ENCODE measurements at places on chromosomes 6 and 20.

DNA sequence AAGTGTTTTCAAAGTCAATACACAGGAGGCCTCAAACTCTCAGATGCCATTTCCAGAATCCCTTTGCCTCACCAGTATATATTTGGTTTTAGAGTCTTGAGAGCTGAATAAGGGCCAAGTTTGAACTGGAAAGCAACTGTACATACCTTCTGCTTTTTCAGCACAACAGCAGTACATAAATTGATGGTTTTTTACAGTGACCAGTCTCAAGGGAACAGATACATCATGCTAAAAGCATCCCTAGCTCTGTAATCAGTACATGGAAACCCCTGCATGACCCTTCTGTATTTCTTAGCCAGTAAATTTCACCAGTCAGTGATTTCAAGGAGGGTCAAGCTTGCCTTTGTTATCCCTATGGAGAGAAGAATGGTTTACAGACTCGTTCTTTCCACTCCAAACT is 40.6 kb upstream of the ECHDC1 start:
- DNase-seq: no peak

DNA sequence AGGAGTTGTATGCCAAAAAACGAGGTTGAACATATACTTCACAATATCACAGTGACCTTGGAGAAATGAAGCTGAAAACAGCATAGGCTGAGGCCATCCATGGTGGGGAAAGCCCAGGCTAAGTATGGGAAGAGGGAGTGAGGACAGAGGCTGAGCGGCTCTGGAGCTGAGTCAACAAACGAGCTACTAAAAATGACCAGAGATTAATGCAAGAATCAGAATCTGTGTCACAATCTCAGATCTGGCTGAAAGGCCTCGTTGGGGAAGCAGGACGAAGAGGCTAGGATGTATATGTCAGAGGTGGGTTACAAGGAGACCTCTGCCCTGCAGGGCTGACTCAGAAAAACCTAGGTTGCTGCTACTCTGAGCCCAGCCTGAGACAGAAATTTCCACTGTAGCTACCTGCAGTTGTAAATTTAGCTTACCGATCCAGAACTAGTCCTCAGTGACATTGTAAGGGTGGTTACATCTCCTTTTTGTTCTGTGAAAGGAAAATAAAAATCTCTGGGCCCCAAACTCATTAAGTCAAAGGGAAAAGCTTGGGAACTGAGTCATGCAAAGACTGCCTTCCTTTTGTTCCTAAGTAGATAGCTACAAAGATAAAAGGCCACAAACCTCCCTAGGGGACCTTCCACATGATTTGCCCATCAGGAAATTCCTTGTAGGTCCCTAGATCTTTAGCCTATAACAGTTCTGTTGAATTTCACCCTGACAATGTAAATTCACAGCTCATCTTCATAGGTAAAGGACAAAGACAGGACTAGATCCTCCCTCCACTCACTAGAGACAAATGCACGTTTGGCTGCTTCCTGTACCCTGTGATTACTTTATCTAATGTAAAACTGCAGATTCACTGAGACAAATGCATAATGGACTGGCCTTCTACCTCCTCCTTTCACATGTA is 8.5 kb upstream of the TUBB2A start:
- DNase-seq: peak; percentile 95

- DNase-seq: no peak
These were observed 163.0 kb downstream of the NKAIN2 start for GRCh38 chr6:123966618-123967017.

DNA sequence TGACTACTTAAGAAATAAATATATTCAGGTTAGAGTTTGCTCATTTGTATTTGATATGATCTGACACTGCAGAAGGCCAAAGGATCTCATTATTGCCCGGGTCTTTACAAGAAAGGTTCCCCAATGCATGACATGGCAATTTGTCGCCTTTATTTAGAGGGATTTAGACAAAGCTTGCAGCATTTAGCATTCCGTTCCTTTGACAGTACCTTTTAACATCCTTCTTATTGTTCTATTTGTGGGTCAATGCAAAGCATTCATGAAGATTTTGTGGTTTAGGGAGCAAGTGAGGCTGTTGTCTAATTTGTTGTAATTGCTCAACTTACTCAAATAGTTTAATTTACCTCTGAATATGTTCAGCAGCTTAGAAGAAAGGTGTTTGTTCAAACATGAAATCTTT is 230.8 kb upstream of the FLRT3 start:
- DNase-seq: peak; percentile 46

DNA sequence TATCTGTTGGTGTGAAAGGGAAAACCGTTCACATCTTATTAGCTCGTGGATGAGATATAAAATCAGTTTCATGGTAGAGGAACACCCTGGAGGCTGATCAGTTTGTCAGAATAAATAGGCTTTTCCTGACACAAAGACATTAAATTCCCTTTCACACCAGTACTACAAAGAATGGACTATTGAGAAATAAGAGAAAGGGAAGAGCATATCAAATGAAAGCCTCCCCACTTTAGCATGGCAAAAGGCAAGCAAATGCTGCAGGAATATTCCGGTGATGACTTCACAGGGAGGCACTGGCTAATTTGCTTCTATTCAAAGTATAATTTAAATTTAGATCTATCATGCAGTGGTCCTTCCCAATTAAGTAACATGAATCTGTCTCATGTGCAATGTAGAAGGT is 115.9 kb upstream of the AGPAT4 start:
- no peak for DNase-seq

DNA sequence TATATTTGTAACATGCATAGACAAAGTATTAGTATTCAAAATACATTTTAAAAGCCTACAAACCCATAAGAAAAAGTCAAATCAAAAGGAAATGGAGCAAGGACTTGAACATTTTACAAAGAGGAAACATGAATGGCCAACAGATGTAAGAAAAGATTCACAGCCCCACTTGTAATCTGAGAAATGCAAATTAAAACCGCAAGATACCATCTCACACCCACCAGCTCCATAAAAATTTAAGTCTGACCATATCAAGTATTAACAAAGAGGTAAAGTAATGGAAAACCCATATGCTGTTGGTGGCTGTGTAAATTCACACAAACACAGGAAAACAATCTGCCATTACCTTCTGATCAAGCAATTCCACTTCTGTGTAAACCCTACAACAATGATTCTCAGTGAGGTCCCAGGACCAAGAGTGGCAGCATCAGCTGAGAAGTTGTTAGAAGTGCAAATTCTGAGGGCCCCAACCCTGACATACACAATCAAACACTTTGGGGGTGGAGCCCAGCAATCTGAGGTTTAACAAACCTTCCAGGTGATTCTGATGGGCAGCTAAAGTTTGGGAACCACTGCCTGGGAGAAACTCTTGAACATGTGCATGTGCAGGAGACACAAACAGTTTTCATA is 30.9 kb downstream of the BCL2L1 start:
- peak; percentile 77 for DNase-seq

DNA sequence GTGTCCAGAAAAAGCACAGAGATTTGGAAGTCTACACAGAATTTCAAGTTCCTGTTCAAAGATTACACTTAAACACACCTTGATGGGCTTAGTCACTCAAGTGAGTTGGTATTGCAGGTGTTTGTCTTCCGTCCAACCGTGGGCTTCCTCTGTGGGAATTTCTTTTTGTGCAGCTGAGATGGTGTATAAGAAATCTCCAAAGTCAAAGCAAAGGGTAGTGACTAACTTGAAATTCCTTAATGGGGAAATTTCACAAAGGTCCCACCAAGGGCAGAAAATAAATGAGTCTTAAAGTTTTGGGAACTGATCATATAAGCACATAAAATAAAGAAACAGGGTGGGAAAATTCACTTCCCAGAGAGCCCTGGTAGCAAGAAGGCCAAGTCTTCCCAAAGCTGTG is 102.0 kb upstream of the TNFAIP3 start:
- DNase-seq: no peak

DNA sequence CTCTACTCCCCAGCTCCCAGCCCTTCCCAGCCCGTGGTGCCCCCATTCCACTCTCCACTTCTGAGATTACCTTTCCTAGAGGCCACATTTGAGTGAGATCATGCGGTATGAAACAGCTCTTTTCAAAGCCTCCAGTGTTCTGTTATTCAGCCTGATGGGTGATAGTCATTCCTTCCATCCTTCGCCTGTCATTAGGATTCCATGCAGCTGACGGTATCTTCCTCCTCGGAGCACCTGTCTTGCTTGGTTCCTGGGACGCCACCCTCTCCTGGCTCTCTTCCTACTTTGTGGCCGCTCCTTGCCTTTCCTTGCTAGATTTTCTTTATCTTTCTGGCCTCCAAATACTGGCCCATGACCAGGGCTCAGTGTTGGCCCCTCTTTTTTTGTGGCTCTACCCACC is 137.0 kb downstream of the ARID1B start:
- DNase-seq: no peak

- no peak for DNase-seq
These were observed 268.4 kb downstream of the SMOC2 start for GRCh38 chr6:168709390-168709789.

- no peak for DNase-seq
These were observed 13.0 kb downstream of the ATRN start for GRCh38 chr20:3483784-3484183.

GRCh38 chr6:3762359-3762758 is 10.8 kb upstream of the PXDC1 start:
- no peak for DNase-seq

DNA sequence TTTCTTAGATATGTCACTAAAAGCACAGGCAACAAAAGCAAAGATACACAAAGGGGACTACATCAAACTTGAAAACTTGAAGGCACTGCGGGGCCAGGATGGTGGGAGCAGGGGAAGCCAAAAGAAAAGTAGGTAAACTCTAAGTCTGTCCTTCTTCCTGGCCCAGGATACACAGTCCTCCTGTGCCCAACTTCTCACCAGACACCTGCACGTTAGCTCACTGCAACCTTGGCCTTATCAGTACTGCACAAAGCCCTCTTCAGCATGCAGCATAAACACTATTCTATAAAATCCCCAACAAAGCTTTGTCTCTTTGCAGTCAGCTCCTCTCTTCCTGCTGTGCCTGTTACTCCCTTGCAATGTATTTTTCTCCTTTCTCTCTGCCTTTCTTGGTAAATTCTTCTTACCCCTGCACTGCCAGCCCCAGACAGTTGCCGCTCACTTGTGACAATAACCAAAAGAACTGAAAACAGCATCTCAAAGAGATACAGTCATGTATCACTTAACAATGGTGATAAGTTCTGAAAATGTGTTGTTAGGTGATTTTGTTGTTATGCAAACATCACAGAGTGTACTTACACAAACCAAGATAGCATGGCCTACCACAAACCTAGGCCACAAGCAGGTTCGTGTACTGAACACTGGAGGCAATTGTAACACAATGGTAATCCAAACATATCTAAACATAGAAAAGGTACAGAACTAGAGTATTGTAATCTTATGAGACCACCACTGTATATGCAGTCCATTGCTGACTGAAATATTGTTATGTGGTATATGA is 51.2 kb downstream of the NINL start:
- no peak for DNase-seq

GRCh38 chr6:138520463-138520862 is 21.2 kb upstream of the NHSL1 start:
- no peak for DNase-seq

DNA sequence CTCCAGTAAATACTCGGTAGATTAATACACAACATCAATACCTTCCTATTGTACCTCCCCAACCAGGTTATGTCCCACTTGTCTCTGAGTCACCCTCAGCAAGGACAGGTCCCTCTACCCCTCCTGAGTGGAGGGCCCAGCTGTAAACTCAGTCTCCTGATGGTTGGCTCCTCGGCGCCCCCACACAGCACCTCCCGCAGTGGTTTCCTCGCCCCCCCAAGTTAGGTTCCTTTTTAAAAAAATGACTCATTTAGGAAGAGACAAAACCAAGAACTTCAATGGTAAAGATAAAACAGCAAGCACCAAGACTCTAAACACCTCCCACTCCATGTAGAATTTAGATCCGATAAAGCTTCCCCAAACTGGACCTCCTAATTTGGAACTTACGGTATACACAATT is 83.5 kb downstream of the TRERF1 start:
- DNase-seq: no peak

- peak; percentile 4 for DNase-seq
These were observed 83.7 kb downstream of the YTHDF1 start for GRCh38 chr20:63132131-63132714.

DNA sequence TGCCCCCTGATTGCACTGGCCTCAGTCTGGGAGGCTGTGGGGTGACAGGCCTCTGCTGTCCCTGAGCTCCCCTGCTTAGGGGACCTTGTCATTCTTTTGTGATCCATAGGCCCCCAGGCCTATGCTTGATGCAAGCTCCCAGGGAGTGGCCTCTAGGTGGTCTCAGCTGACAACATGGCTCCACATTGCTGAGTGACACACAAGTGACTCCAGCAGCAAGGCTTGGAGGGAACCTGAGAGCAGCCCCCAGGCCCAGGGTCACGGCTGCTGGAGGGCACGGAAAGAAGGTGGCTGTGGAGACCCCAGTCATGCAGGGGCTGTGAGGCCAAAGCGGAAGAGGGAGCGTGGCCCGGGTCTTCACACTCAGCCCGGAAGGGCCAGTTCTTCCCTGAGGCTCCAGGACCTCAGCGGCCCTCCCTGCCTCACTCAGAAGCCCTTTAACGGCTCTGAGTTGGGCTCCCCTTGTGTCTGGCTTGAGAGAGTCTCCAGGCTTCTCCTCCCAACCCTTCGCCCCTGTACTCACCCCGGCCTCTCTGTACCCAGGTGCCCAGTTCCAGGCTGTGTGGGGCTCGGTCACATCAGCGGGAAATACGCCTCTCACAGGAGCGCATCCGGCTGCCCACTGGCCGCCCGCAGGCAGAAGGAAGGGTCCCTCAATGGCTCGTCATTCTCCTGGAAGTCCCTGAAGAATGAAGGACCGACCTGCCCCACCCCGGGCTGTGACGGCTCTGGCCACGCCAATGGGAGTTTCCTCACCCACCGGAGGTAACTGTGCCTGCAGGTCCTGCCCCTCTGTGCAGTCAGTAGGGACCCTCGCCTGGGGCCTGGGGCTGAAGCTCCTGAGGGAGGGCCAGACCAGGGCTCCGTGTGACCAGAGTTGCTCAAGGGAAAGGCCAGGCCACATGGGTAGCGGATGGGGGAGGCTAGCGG is 23.7 kb upstream of the PCMTD2 start:
- DNase-seq: no peak

GRCh38 chr6:43717822-43718221 is 30.2 kb upstream of the MRPS18A start:
- no peak for DNase-seq
